ENCODE measurements at places on chromosomes 12 and 14.

GRCh38 chr12:118472940-118473339 is 96.6 kb downstream of the SUDS3 start:
- no peak for DNase-seq

- no peak for DNase-seq
Observed at GRCh38 chr12:71671816-71672215, 7.7 kb downstream of the THAP2 start.

- no peak for DNase-seq
Observed at GRCh38 chr14:51465486-51465885, 186.2 kb upstream of the FRMD6 start.

- DNase-seq, result no peak
Observed at GRCh38 chr14:90850487-90850886, 34.3 kb upstream of the TTC7B start.

DNA sequence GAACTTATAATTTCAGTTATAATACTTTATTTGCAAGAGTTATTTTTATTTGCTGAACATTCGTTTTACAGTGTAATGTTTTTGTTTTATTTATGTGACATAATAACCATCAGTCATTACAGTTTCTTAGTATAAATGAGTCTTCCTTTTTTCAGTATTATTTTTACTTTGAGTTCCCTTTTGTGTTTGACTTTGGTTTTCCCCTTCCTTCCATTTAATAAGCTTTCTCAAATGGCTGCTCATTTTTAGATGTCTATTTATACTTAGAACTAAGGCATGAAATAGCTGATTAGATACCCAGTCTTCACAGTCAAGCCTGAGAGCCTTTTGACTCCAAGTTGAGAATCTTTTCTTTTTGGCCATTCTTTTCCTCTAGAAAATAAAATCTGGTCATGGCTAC is 404.5 kb downstream of the LRFN5 start:
- no peak for DNase-seq

GRCh38 chr14:24483604-24484252 is 24.3 kb downstream of the CMA1 start:
- no peak for DNase-seq

DNA sequence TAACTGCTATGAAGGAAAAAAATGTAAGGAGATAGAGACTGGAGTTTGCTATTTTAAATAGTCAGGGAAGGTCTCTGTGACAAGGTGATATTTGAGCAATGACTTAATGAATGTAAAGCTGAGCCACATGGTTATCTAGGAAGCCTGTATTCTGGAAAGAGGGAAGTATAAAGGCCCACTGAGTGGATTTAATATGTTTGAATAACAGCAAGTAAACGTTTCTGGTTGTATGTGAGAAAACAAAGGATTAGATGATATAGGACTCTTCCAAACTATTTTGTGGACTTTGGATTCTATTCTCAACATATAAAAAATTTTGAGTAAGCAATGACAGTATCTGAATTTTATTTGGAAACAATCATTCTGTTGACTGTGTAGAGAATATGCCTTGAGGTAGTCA is 5.2 kb downstream of the LRRIQ1 start:
- no peak for DNase-seq

All from NCI-H1930 (cell line).